Stimulated activated CD8-positive, alpha-beta memory T cell treated with anti-CD3 and anti-CD28 coated beads, Interleukin-4, amount 100 ng/mL, for 1 hour (primary cell): ENCODE measurements at places on chromosomes 6 and 20.
A peak's percentile ranks its signal among the peaks of the same experiment; 100 is the strongest.

DNA sequence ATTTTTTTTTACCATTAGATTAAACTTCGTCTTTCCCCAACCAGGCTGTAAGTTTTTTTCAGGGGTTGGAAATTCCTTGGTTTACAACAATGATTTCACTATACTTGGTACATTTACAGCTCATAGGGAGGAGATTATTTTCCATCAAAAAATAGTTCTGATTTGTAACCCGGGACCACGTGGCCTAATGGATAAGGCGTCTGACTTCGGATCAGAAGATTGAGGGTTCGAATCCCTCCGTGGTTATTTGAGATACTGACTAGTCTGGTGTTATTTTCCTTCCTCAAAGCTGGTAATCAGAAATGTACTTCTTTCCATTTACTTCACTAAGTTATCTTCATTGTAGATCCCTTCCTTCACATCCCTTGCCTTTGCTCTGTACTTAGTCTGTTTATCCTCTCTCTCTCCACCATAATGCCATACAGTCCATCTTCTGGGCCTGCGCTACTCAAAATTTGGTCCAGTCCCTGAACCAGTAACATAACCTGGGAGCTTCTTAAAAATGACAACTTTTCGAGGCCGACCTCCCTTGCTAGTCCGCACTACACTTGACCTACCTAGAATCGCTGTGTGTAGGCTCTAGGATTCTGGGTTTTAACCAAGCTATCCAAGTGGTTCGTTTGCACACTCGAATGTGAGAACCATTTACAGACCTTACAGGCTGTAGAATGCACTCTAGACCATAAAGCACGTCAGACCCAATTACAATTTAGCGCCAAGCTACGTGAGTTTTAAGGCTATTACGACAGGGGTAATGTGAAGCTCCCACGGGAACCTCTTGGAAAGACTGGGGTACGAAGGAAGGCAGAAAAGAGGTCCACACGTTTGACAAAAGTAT is 42.1 kb upstream of the BTN3A2 start:
- no peak for DNase-seq

DNA sequence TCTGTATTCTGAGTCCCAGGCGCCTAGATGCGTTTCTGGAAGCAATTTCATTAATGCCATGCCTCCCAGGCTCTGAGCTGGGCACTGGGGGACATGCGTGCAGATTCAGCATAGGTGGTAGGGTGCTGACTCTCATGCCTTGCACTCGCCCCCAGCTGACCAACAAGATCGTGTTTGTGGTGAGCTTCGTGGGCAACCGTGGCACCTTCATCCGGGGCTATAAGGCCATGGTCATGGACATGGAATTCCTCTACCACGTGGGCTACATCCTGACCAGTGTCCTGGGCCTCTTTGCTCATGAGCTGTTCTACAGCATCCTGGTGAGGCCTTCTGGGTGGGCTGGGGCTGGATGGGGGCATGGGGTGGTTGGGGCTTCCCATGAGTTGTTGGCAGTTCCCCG is 21.6 kb downstream of the UQCC2 start:
- no peak for DNase-seq

DNA sequence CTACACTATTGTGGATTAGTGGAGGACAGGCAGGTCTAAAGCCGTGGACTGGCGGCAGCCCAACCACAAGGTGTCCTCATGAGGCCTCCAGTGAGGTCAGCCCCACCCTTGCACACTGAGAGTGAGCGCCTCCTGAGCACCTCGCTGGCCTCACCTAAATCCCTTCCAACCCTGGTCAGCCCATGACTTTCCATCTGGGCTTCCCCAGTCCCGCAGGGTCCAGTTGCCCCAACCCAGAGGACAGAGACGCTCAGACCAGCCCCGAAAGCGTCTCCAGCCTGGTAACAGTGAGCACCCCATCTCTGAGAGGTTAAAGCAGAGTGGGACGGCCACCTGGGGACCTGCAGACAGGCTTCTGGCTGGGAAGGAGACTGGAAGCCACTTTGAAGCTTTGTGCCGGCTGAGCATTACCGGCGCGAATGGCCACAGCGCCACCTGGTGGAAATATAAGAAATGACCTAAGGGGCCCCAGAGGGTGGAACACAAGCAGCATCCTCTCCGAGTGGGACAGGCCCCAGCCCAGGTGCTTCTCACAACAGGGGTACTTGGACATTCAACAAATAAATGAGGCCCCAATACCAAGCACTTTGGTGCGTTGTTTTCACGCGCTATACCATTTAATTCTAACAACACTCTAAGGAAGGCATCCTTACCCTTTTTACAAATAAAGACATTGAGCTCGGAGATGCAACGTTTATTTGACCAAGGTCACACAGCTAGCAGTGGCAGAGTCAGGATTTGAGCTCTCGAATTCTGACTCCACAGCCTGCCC is 65.7 kb upstream of the TOP1 start:
- DNase-seq, result peak; percentile 58

GRCh38 chr6:159487636-159488035 is 205.4 kb downstream of the SOD2 start:
- no peak for DNase-seq

DNA sequence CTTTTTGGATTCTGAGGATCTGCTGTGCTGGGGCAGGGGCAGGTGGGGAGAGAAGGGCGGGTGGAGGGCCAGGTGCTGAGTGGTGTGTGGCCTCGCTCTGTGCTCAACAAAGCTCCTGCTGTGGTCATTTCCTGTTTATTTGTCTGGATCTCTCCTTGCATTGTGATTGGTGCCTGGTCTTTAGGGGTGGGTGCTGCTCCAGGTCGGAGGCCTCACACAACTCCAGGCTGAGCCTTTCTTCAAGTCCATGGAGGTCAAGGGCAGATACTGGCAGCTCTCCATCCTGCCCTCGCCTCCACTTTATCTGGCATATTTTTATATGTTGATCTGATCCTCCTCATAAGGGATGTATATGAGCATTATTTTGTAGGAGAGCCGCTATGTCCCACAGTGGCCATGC is 36.2 kb downstream of the HLA-F start:
- no peak for DNase-seq

- DNase-seq, result no peak
Measured at GRCh38 chr6:166625356-166625755, 1.7 kb downstream of the RPS6KA2 start.

GRCh38 chr6:28218312-28219248 is 6.5 kb upstream of the ZSCAN9 start:
- no peak for DNase-seq

DNA sequence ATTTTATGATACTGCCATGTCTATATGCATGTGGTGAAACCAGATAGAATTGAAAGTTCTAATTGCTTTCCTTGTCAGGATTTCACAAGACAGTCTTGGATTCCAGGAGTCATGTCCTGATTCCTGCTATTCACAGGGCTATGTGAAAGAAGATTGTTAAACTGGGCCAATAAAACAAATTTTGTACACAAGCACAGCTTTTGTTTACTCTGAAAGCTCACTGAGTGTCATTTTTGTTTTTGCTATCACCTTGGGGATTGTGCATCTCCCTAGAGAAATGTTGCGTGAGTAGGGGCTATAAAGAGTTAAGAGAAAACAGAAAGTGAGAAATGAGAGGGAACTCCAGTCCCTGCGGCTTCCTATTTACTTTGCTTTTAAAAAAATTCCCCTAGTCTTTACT is 627.5 kb downstream of the PKHD1 start:
- DNase-seq, result no peak

GRCh38 chr6:3393836-3394202 is 63.0 kb downstream of the SLC22A23 start:
- no peak for DNase-seq

DNA sequence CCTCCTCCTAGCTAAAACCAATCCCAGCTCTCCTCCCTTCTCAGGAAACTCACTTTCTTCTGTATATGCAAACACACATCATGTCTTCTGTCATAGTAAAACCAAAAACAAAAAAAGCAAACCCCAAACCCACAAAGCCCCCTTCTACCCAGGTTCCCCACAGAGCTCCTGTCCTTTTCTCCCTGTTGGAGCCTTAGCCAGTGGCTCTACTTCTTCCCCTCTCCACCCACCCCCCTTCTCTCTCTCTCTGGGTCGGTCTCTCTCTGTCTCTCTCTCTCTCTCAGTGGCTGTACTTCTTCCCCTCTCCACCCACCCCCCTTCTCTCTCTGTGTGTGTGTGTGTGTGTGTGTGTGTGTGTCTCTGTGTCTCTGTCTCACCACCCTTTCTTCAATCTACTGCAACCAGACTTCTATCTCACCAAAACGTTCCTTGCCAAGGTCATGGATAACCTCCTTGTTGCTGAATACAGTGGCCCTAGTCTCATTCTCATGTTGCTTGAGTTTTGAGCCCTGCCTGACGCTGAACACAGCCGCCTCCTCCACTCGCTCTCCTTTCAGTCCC is 8.7 kb upstream of the OSER1 start:
- DNase-seq, result no peak

DNA sequence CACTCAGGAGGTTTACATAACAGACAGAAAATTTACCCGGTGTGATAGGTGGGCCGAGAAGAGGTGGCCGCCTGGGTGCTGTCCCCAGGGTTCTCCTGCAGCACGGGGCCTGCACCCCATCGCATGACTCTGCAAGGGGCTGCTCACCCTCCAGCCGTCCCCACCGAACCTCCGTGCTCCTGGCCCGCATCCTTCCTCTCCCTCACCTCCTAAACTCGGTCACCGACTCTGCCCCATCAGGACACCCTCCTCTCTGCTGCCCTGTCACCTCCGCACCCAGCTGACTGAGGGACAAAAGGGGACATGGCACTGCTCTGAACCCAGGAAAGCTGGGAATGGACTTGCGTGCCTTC is 147.6 kb downstream of the SYNDIG1 start:
- no peak for DNase-seq

DNA sequence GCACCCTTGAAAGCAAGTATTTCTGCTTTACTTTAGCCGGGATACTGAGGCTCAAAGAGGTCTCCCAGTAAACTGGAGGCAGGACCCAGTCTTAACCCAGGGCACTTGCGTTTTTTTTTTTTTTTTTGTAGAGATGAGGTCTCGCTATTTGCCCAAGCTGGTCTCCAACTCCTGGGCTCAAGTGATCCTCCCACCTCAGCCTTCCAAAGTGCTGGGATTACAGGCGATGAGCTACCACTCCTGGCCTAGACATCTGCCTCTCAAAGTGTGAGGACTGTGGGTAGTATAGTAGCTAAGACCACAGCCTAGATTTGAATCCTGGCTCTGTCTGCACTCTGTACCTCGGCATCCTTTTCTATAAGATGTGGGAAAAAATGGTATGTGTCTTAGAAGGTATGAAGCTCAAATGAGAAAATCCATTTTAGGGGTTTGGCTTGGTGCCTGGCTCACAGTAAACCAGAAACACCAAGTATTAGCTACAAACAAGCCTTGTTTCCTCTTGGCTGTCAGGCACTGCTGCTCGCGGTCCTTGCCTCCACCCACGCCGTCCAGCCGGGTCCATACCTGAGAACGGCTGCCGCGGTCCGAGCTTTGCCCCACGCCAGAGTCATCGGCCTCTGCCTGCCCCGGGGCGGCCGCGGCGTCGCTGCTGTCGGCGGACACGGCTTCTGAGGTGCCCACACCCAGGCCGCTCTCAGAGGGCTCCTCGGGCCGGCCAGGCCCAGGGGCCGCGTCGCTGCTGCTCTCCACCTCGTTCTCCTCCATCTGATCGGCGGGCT is 1.2 kb downstream of the ZNF335 start:
- DNase-seq, result no peak

DNA sequence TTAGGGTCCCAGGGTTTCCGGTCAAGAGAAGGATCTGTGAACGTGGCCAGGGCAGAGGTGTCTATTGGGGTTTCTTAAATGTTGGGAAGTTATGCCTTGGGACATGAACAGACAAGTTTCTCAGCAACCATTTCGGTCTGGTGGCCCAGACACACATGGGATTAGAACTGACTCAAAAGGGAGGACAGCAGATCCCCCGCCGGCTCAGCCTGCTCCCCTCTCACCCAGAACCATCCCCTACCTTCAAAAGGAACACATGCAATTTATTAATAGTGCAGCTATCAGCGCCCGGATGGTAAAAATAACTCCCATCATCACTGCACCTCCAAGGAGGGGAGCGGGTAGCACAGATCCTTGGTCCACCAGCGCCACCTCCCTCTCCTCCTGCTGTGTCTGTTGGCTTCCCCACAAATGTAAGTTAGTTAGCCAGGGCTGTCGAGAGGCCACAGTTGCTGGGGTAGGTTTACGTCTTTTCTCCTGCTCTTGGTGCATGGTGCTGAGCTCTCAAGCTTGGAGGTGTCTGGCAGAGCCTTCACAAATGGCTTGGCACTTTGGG is 77.1 kb downstream of the TRAM2 start:
- DNase-seq, result no peak

GRCh38 chr6:15672291-15672690 is 9.5 kb upstream of the DTNBP1 start:
- no peak for DNase-seq

DNA sequence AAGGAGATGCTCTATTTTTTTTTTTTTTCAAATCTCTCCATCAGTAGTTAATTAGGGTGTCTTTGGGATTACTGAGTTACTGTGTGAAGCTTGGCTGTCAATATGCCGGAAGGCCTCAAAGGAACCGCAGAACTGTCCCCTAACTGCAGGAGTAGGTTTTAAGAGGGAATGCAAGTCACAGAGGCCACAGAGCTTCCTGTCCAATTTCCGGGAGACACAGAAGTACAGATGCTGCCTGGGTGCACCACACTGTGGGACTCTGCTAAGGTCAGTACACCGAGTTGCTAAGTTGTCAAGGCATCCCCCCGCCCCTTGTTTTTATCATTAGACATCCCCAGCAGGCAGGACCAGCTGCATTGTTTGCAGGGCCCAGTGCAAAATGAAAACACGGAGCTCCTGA is 120.2 kb upstream of the RAB32 start:
- DNase-seq, result no peak

DNA sequence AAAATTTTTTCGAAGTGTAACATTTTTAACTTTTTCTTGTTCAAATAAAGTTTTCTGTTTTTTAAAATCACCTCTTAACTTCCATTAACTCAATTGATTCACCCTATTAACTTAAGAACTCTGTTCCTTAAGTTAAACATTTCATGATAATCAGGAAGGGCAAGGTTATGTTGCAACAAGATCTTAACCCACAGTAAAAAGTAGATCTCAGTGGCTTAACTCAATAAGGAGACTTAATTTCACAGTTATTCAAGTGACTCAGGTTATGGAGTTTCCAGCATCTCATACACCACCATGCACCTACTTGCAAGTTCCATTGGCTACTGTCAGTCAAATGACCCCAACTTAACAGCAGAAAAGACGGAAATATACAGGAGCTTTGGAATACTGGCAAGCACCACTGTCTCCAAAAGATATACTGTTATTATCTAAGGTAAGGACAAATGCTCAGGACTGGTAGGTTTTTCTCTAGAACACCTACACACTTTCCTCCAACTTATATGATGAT is 11.2 kb downstream of the HLA-DQB1 start:
- DNase-seq, result no peak

- DNase-seq, result no peak
Measured at GRCh38 chr6:82057846-82058554, 189.5 kb downstream of the IBTK start.

DNA sequence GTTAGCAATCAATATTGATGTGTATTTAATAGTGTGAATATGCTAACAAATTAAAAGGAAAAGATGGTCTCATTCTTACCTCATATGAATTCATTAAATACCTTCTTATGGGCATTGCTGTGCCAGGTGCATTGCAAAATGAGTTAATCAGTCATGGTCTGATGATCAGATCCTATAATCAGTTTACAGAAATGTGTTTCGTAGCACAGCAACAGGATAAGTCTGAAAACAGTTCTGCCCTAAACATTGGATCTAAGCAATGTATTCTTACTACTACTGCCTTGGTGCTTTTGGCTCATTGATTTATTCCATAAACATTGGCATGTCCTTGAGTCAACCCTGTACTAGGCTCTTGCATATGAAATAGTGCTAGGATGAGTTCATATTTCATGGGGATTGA is 417.0 kb upstream of the JAG1 start:
- no peak for DNase-seq

GRCh38 chr20:50712771-50713656 is 18.4 kb upstream of the PARD6B start:
- no peak for DNase-seq

GRCh38 chr6:86487660-86488221 is 449.6 kb upstream of the HTR1E start:
- no peak for DNase-seq
